Thoracic aorta endothelial cell (primary cell): ENCODE measurements at places on chromosomes 5 and 9. TPM values are rescaled to one million over a fixed set of nuclear protein-coding genes. Genes with fewer than 3 reads are reported as not detected.

Gene SPINK5
- total RNA-seq, result 0.13 and 0.29 TPM in 2 replicates

Gene SPINK7
- total RNA-seq, result not detected in 2 replicates

Gene LOX
- total RNA-seq, result 59.9 and 62.9 TPM in 2 replicates

Gene HAVCR1
- total RNA-seq, result not detected in 2 replicates

Gene PCDHA4
- total RNA-seq, result 0.22 and 0.27 TPM in 2 replicates

Gene IFNA2
- not detected in 2 replicates for total RNA-seq

Gene CACFD1
- total RNA-seq, result 3.0 and 4.9 TPM in 2 replicates

Gene SLC2A8
- total RNA-seq, result 5.6 and 7.6 TPM in 2 replicates

Gene PCDHA1
- not detected in 2 replicates for total RNA-seq

Gene KCNV2
- not detected in 2 replicates for total RNA-seq

Gene TMEM161B
- 18.5 and 21.0 TPM in 2 replicates for total RNA-seq

Gene LCP2
- total RNA-seq, result 1.2 TPM in 1 of 2 replicates, not detected in the other

Gene TENT4A
- total RNA-seq, result 27.5 and 27.7 TPM in 2 replicates

Gene SPOCK1
- 139 and 216 TPM in 2 replicates for total RNA-seq

Gene SPATA31A3
- total RNA-seq, result not detected in 2 replicates

Gene HAVCR2
- under 0.01 and 0.07 TPM in 2 replicates for total RNA-seq

Gene NIPAL4
- not detected in 2 replicates for total RNA-seq

Gene PDZD2
- total RNA-seq, result 1.7 and 4.0 TPM in 2 replicates

Gene CDKN2B
- 2.7 and 4.7 TPM in 2 replicates for total RNA-seq

Gene ENTPD2
- not detected in 2 replicates for total RNA-seq

Gene ACOT12
- not detected in 2 replicates for total RNA-seq

Gene MSMP
- total RNA-seq, result 6.0 and 10.2 TPM in 2 replicates

Gene TMEM232
- 0.80 and 2.4 TPM in 2 replicates for total RNA-seq

Gene HTR1A
- not detected in 2 replicates for total RNA-seq

Gene ADGRV1
- under 0.01 and 0.50 TPM in 2 replicates for total RNA-seq

Gene CD14
- 0.14 and 0.40 TPM in 2 replicates for total RNA-seq
